Activated T-helper 9 cell treated with anti-CD3 and anti-CD28 coated beads, Interleukin-2, amount 50 U/mL, for 16 hours (primary cell): ENCODE measurements at places on chromosomes 11 and 22.

DNA sequence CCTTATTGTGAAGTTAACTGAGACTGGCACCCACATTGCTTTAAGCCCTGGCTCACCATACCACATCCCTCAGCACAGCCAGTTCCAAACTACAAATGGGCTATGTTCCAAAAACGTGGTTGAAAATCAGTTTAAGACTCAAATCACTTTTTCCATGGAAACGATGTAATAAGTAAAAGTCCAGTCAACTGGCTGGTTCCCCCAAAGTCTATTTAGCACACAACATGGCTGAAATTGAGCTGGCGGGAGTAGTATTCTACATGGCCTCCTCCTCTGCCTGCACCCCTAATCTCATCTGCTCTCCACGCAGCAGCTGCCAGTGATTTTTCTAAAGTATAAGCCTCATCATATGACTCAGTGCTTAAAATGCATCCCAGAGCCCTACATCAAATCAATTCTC, 40.9 kb upstream of the BIRC3 start:
- DNase-seq = no peak

DNA sequence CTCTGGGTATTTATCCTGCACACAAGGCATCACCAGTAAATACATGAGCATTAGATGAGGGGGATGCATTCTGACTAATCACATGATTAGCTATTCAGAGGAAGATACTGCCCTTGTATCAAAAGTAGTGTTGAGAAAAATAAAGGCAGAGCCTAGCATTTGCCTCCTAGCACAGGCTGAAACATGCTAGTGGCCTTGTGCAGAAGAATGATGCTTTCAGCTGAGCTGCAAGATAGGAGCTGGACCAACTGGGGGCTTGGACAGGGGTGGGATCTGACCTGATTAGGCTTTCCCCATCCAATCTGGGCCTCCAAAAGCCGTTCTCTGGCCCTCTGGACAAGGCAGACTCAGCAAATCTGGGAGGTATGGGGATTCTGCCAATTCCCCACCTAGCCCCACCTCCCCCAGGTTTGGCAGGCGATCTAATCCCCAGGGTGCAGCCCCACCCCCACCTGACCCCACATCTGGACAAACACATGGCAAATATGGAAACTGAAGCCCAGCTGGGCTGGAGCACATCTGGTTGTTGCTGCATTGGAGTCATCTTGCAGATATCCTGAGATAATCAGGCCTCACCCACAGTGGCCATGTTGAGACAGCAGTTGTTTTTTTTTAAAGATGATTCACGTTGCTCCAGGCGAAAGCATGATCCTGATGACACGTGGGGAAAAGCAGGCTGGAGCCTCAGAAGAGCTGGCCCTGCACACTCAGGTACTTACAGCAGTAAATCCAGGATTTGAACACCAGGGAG, 4.4 kb upstream of the MISFA start:
- no peak for DNase-seq

DNA sequence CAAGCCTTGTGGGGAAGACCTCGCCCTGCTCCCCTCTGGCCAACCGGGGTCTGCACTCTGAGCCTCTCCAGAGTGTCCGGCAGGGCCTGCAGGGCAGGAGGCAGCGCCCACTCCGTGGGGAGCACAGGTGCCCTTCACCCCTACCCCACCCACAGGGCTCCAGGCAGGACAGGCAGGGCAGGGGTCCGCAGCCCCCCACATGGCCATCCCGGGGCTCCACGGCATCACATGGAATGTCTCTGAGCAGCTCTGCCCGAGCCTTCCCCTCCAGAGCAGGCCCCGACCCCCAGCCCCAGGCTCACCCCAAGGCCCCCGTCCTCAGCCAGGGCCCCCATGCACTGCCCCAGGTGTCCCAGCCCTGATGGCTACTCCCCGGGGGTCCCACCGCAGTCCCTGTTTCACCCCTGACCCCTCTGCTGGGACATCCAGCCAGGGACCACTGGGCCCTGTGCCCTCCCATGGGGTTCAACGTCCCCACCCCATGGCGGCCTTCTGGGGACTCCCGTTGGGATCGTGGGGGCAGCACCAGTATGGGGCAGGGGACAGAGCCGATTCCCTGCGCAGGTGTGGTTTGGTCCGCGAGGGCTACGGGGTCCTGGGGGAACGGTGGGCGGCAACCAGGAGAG, 77.7 kb downstream of the BRD1 start:
- DNase-seq = no peak

GRCh38 chr22:26050079-26050478, 119.2 kb upstream of the SEZ6L start:
- DNase-seq = no peak

- DNase-seq = no peak
These were observed 6.6 kb upstream of the OR6X1 start for GRCh38 chr11:123760894-123761293.

DNA sequence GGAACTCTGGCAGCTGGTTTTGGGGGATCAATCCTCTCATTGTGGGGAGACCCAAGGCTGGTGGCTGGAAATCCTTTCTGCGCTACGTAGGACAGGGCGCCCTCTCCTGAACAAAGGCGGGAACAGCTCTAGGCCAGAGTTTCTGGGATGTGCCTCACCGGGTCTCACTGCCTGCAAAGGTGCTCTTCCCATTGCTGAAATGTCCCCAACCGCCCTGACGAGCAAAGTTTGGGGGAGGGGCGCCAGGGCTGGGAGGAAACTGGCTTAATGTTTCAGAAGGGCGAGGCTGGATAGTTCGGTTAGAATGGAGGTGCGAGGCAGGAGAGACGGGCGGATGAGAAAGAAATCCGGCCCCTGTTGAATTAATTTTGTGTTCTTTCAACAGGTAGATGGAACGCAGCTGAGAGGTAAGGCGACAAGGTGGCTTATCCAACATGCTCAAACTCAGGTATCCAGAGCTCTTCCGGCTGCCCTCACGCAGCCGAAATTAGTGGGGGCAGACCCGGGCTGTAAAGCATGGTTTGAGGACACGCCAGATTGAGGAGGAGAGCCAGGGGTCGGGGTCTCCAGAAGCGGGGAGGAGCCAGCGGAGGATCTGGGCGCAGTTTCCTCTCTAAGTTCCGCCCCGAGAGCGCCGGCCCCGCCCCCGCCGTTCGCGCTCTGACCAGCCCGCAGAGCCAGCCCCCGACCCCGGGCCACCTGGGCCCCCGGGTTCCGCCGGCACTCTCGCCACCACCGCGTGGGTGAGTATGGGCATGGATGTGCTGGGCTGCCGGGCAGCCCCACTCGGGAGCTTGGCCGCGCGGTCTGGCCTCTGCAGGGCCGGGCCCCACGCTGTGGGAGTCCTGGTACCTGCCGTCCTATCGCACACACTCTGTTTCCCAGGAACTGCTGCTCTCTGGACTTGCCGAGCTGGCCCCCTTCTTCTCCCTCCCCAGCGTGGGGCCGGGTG, at the start of gene PGAP2:
PGAP2 (plus strand) TSS at position 652 of the 952 bp plus-strand sequence. CDS start 2,700 bp downstream, outside the sequence.
- peak; percentile 48 for DNase-seq

DNA sequence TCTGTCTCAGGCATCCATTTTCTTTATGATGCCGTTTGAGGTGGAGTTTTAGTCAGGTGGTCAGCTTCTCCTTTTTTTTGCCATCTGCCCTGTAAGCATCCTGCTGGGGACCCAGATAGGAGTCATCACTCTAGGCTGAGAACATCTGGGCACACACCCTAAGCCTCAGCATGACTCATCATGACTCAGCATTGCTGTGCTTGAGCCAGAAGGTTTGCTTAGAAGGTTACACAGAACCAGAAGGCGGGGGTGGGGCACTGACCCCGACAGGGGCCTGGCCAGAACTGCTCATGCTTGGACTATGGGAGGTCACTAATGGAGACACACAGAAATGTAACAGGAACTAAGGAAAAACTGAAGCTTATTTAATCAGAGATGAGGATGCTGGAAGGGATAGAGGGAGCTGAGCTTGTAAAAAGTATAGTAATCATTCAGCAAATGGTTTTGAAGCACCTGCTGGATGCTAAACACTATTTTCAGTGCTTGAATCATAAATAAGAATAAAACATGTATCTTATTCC, 10.9 kb upstream of the HBE1 start:
- DNase-seq = no peak

- no peak for DNase-seq
These were observed 5.6 kb downstream of the RCE1 start for GRCh38 chr11:66848671-66849500.

DNA sequence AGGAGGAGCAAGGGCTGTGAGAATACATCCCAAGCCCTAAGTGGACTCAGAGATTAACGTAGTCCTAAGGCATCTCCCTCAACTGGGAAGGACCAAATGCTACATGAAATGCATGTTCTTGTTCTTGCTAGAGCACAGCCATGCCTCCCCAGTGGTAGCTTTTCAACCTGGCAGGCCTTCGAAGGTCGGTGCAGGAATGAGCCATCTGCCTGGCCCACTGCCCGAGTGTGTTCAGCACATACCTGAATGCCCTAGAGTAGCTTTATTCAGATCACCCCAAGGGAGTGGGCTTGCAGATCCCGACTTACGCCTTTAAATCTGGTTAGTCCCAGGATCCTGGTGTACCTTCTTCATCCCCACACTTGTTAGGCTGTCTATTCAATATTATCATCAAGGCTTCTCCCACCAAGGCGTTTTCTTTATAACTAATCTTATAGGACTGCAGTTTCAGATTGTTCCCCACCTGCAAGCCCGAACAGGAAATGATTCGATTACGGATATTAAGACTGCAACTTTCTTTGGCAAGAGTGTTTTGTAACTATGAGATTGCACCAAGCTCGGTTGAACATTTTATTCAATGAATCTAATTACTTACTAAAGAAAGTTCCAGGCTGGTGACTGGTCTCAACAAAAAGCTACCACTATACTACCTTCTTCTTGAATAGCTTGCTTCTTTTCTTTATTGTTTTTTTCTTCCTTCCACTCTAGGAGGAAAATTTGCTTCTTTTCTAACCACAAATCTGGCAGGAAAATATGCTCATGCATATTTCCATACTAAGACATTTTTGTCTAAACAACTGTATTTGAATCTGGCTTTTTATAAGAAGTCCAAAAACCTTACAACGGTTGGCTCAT, 115.6 kb downstream of the SGSM3 start:
- no peak for DNase-seq

GRCh38 chr11:47797633-47798032, 30.5 kb upstream of the FNBP4 start:
- DNase-seq = peak; percentile 9

- DNase-seq = no peak
These were observed 124.4 kb upstream of the RAG2 start for GRCh38 chr11:36722421-36722820.

GRCh38 chr11:67468456-67468758, 644 bp downstream of the TMEM134 start:
- no peak for DNase-seq

- DNase-seq = no peak
These were observed 104.3 kb upstream of the CEP126 start for GRCh38 chr11:101810546-101810945.

DNA sequence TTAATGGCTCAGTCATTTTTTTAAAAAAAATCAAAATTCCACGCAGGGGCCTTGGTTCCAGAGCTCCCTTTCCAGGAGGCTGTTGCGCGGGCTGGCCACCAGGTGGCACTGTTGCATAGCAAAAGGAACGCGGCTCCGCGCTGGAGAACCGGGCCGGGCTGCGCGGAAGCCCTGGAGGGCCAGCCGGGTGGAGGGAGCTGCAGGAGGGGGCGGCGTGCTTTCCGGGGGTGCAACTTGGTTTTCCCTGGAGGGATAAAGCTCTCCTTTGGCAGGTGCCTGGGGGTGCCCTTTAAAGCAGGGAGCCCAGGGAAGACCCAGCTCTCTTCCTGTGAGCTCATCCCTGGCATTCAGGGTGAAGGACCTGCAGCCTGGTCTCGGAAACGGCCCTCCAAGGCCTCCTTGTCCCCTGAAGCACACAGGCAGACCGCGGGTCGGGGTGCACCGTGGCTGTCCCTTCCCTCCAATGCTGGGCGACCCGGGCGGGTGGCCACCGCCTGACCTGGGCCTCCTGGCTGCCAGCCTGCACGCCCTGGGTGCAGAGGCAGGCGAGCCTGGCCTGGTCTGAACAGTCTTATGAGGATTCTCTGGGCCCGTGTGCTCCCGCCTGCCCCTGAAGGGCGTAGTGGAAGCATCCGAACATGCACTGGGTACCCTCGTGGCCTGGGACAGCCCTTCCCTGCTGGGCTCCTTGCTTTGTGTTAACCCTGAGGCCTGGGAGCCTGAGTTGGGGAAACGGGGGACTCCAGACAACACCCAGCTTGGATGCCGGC, 23.4 kb downstream of the KRTAP5-5 start:
- peak; percentile 66 for DNase-seq

GRCh38 chr11:72326151-72326848, 82.3 kb upstream of the PHOX2A start:
- DNase-seq = no peak

GRCh38 chr11:103633068-103633788, 403.2 kb upstream of the DDI1 start:
- no peak for DNase-seq

- no peak for DNase-seq
These were observed 8.0 kb downstream of the VSTM5 start for GRCh38 chr11:93842461-93842860.

GRCh38 chr11:78426845-78427244, 9.2 kb upstream of the GAB2 start:
- no peak for DNase-seq

DNA sequence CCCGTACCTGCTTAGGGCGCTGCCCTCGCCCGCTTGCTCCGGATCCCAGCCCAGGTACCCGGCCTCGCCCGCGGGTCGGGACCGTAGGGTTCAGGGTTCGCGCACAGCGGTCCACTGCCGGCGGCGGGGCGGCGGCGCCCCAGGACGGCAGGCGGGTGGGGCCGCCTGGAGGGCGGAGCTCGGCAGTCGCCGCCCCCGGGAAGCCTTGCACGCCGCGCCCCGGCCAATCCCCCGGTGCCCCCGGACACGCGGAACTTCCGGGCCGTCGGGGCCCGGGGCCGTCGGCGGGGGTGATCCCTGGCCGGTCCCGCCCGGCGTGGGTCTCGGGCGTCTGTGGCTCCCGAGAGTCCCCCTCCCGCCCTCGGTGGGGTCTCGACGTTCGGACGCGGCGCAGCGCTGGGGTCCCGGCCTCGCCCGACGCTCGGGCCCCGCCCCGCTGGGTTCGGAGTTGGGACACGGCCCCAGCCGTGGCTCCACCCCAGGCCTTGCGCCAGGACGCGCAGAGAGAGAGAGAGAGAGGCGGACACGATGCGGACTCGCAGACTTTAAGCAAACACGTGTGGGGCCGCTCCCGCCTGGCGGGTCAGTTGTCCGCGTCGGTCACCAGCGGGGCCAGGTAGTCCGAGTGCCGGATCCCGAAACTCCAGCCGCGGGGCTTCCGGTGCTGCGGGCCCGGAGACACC, at the start of gene TYMP:
TYMP (minus strand) TSS at position 116 of the 683 bp plus-strand sequence. CDS start 303 bp downstream, outside the sequence.
- peak; percentile 65 for DNase-seq

DNA sequence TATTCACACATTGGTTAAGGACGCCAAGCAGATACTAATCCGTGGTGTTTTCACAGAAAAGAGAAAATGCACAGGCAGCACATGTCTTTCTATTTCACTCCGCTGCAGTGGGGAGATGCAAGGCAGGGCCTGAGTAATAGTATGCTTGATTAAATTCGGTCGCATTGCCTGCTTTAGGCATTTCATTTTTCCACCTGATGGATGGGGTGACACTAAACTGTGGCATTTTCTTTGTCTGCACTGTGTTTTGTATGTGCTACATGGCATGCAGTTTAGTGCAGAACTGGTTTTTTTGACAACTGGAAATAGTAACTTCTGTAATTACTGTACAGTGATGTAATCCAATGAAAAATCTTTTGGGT, 94.9 kb downstream of the SLC17A6 start:
- no peak for DNase-seq
